Activated CD4-positive, alpha-beta T cell treated with anti-CD3 and anti-CD28 coated beads for 24 hours (primary cell): ENCODE measurements at places on chromosomes 11 and 22.

- no peak for DNase-seq
Measured at GRCh38 chr11:64298966-64299846, 952 bp upstream of the CATSPERZ start.

- DNase-seq = no peak
Measured at GRCh38 chr11:71108013-71108865, 144.1 kb downstream of the SHANK2 start.

DNA sequence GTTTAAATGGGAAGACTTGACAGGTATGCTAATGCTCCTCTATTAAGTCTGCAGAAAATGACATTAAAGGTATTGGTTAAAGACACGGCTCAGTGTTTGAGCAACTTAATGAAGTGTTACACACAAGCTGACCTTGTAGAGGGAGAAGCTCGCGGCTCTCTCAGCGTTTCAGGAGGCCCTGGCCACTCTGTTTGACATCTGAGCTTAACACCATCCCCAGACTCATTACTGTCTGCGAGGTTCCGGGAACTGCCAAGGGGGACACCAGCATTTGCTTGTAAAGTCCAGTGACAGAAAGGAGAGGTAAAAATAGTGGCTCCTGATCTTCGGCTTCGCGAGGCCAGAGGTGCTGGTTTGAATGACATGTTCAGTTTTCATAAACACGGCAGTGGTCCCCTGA, 540.7 kb upstream of the CADM1 start:
- DNase-seq = no peak

- no peak for DNase-seq
Measured at GRCh38 chr22:32661296-32661695, 140.2 kb upstream of the TIMP3 start.

DNA sequence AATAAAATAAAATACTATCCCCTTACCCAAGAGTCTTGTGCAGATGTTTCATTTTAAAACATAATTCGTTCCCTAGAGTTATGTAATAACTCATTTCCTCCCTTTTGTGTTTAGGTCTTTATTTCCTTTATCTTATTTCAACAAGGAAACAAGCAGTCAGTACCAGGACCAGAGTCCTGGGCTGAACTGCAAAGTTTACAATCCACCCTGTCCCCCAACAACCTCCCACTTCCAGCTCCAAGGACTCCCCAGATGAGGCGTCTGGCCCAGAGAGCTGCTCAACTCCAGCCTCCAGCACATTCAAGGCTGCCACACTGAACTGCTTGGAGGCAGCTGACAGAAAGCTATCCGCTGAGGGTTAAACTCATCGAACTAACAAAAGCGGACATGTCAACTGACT, 4.5 kb downstream of the POLDIP3 start:
- no peak for DNase-seq

DNA sequence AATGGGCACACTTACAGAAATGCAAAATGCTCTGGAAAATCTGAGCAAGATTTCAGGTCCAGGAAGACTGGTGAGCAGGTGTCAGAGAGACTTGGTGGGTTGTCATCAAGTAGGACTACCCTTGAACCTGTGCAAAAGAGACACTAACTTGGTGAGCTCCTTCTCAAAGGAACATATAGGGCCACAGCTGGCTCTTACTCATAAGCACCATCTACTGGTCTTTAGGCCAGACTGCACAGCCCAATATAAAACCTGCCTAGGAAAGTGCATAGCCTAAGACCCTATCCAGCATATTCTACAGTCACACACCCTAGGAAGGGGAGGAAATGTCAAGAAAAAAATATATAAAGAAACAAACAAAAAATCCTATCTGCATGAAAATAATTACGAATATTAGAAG, 18.2 kb upstream of the OR10W1 start:
- no peak for DNase-seq

DNA sequence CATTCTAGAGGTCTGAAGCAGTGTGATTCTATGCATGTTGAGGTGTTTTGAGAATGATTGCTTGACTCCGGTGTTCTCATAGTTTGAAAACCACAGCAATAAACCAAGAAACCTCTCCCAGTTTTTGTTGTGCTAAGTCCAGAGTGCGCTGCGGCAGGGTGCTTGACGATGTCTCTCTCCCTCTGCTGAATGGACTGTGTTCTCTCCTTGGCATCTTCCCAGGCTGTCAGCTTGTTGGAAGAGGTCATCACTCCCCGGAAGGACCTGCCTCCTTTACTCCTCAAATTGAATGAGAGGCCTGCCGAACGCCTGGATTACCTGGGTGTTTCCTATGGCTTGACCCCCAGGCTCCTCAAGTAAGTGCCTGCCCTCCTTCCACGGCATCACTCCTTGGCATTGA, 31.0 kb downstream of the NAT10 start:
- no peak for DNase-seq

DNA sequence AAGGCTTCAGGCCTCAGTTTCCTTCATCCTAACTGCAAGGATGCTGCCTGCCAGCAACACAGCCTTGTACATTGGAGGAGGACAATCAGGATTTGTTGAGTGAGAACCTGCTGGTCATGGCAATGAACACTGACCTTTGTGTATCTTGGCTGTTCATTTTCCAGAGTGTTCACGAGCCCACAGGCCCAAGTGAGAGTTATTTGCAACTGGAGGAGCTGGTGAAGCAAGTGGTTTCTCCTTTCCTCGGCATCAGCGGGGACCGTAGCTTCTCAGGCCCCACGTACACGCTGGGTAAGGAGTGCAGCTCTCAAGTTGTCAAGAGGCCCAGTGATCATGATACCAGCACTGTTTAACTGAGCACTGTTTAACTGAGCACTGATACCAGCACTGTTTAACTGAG, 59.0 kb downstream of the TRAF6 start:
- DNase-seq = no peak

GRCh38 chr22:48901324-48901723, 926.3 kb downstream of the BRD1 start:
- no peak for DNase-seq

- DNase-seq = no peak
Measured at GRCh38 chr11:14635546-14635945, 8.1 kb upstream of the PDE3B start.
